ENCODE measurements at places on chromosomes 16 and 17.

GRCh38 chr17:67115401-67115800, 71.0 kb downstream of the CACNG1 start:
- no peak for DNase-seq

- DNase-seq, result no peak
These were observed 2.2 kb downstream of the HAGHL start for GRCh38 chr16:728890-729744.

DNA sequence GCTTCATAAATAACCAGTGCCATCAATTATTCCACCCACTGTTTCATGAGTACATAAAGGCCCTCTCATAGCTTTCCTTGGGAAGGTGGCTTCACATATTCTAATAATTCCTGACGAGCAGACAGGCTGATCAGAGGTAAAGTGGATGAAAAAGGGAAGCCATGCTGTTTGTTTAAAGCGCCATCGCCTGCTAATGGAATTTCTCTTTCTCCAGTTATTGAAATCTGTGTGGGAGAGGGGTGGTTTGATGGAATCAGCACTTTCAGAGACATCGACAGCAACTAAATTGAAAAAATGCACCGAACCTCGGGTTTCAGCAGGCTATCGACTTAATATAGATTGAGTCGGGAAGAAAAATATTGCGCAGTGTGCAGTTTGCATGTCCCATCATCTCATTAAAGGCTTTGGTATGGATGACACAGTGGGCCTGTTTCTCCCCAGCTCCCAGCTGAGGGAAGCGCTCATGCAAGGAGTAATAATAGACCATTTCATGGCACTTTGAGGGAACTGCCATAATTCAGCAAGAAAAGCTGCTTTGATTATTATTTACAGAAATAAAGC, 472.1 kb downstream of the RBFOX1 start:
- no peak for DNase-seq

- peak; percentile 46 for DNase-seq
These were observed 32.6 kb upstream of the KIFC3 start for GRCh38 chr16:57834936-57835335.

GRCh38 chr16:88117476-88117868, 166.2 kb downstream of the BANP start:
- DNase-seq, result no peak

GRCh38 chr16:67392301-67393059, 818 bp downstream of the TPPP3 start:
- no peak for DNase-seq

GRCh38 chr16:76535-77272, 1.3 kb upstream of the MPG start:
- DNase-seq, result no peak

- peak; percentile 71 for DNase-seq
These were observed 48.0 kb downstream of the N4BP1 start for GRCh38 chr16:48561960-48562393.
